Activated CD4-positive, alpha-beta memory T cell treated with anti-CD3 and anti-CD28 coated beads, Interleukin-2, amount 10 ng/mL, durations not matched to agents 7 days and 5 days (primary cell): ENCODE measurements at places on chromosomes 1 and 21. TPM values are rescaled to one million over a fixed set of nuclear protein-coding genes. Genes with fewer than 3 reads are reported as not detected.
A peak's percentile ranks its signal among the peaks of the same experiment; 100 is the strongest.

The ICOSLG gene
- 6.6 TPM for total RNA-seq

The OR2T27 gene
- not detected for total RNA-seq

The DNALI1 gene
- total RNA-seq = 0.18 TPM

The FLG gene
- total RNA-seq = 0.08 TPM

The TEKT2 gene
- not detected for total RNA-seq

The LEPR gene
- 4.2 TPM for total RNA-seq

The RIMS3 gene
- 5.6 TPM for total RNA-seq

The FCRLB gene
- total RNA-seq = 0.43 TPM

The FBXO44 gene
- total RNA-seq = 30.4 TPM

The PADI2 gene
- not detected for total RNA-seq

The AMY1B gene
- not detected for total RNA-seq

The IKBKE gene
- 63.6 TPM for total RNA-seq

The IL19 gene
- not detected for total RNA-seq

DNA sequence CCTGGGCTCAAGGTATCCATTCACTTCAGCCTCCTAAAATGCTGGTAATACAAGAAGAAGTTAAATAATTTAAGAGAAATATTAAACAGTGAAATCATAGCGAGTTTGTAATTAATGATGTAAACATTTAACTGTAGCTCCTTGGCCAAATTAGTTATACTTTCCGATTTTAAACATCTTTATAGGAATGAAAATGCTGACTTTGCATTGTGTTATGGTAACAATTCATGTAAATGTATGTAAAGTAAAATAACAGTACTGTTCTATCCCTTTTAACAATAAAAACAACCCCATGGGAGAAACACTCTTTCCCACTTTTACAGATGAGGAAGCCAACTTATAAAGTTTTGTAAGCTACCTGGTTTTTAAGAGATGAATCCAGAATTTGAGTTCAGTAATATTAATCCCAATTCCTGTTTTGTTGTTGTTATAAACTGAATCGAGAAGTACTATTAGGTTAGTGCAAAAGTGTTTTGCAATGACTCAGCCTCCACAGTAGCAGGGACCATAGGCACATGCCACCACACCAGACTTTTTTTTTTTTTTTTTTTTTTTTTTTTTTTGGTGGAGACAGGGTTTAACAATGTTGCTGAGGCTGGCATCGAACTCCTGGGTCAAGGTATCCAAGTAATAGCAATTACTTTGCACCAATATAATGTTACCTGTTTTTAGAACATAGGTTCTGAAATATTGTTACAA lies 1360.4 kb downstream of the BRINP3 start:
- DNase-seq = no peak
- no peak overlapping the region for H3K4me3 ChIP-seq
- H3K4me1 ChIP-seq = no peaks in the 10 kb centered on the region
- no peak overlapping the region for H3K27ac ChIP-seq

GRCh38 chr1:39564941-39565340 lies 11.6 kb downstream of the PABPC4 start:
- peaks cover 14% of the 10 kb centered on the region for H3K4me1 ChIP-seq
- peaks cover 94% of the 10 kb centered on the region for H3K36me3 ChIP-seq
- H3K27me3 ChIP-seq = no peaks in the 10 kb centered on the region

- peak overlapping the region; percentile 94 for H3K4me3 ChIP-seq
- H3K27me3 ChIP-seq = no peaks in the 10 kb centered on the region
- peak overlapping the region; percentile 99 for H3K27ac ChIP-seq
These were observed 1.1 kb downstream of the THRAP3 start for GRCh38 chr1:36225283-36225899.

GRCh38 chr1:23980728-23981070 lies 572 bp upstream of the SRSF10 start:
- H3K27ac ChIP-seq = peak overlapping the region; percentile 96
- peaks cover 44% of the 10 kb centered on the region for H3K36me3 ChIP-seq
- no peaks in the 10 kb centered on the region for H3K27me3 ChIP-seq

DNA sequence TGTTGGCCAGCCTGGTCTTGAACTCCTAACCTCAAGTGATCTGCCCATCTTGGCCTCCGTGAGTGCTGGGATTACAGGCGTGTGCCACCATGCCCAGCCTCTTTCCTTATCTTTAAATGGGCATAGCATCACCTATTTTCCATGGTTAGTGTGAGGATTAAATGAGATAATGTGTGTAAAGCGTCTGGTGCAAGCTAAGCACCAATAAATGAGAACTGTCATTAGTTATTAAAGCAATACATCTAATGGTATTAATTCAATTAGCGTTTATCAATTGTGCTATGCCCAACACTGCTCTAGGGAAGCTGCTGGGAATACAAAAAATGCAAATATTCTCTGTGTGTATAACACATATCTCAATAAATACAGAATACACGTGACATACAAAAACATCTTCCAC lies 10.0 kb downstream of the EXOC8 start:
- no peak overlapping the region for H3K4me3 ChIP-seq
- DNase-seq = no peak

- no peak for DNase-seq
- no peak overlapping the region for H3K4me3 ChIP-seq
- H3K4me1 ChIP-seq = peaks cover 6% of the 10 kb centered on the region
- H3K27me3 ChIP-seq = no peaks in the 10 kb centered on the region
- no peak overlapping the region for H3K27ac ChIP-seq
These were observed 88.5 kb downstream of the CEP350 start for GRCh38 chr1:180042988-180043622.

GRCh38 chr1:224434691-224435317 lies at the start of gene WDR26:
TSS of gene WDR26 (minus strand) at chr1:224434797.
- peak within 1 kb of the TSS; percentile 93 for H3K4me3 ChIP-seq
- peaks cover 33% of the 10 kb centered on the region for H3K36me3 ChIP-seq
- H3K27ac ChIP-seq = peak within 1 kb of the TSS; percentile 95
- no peaks in the 10 kb centered on the region for H3K27me3 ChIP-seq
- peaks cover 54% of the 10 kb centered on the region for H3K4me1 ChIP-seq
- DNase-seq = peak; percentile 88

- no peak overlapping the region for H3K4me3 ChIP-seq
- H3K27ac ChIP-seq = no peak overlapping the region
These were observed 6.7 kb upstream of the ELOA start for GRCh38 chr1:23736437-23737134.

- peak overlapping the region; percentile 70 for H3K27ac ChIP-seq
- peaks cover 33% of the 10 kb centered on the region for H3K4me1 ChIP-seq
- H3K36me3 ChIP-seq = no peaks in the 10 kb centered on the region
- DNase-seq = no peak
These were observed 14.8 kb upstream of the ZDHHC18 start for GRCh38 chr1:26811708-26812107.

DNA sequence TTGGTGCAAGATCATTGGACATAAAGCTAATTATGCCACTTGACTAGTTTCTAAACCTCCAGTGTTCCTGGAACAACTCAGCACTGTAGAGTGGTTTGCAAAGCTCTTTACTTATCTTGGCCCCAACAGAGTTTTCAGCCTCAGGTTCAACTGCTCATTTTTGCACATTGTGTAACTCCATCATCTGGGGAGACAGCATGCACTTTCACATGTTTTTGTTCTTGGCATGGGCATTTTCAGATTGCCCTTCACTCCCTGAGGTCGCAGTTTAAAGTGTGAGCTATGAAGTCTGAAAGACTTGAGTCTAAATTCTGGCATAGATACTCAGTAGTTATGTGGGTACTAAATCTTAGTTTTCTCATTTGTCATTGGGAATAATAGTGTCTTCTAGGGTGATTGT lies 5.1 kb downstream of the USP16 start:
- H3K27me3 ChIP-seq = no peaks in the 10 kb centered on the region
- H3K4me1 ChIP-seq = peaks cover 35% of the 10 kb centered on the region
- H3K36me3 ChIP-seq = peaks cover 50% of the 10 kb centered on the region
- DNase-seq = no peak

DNA sequence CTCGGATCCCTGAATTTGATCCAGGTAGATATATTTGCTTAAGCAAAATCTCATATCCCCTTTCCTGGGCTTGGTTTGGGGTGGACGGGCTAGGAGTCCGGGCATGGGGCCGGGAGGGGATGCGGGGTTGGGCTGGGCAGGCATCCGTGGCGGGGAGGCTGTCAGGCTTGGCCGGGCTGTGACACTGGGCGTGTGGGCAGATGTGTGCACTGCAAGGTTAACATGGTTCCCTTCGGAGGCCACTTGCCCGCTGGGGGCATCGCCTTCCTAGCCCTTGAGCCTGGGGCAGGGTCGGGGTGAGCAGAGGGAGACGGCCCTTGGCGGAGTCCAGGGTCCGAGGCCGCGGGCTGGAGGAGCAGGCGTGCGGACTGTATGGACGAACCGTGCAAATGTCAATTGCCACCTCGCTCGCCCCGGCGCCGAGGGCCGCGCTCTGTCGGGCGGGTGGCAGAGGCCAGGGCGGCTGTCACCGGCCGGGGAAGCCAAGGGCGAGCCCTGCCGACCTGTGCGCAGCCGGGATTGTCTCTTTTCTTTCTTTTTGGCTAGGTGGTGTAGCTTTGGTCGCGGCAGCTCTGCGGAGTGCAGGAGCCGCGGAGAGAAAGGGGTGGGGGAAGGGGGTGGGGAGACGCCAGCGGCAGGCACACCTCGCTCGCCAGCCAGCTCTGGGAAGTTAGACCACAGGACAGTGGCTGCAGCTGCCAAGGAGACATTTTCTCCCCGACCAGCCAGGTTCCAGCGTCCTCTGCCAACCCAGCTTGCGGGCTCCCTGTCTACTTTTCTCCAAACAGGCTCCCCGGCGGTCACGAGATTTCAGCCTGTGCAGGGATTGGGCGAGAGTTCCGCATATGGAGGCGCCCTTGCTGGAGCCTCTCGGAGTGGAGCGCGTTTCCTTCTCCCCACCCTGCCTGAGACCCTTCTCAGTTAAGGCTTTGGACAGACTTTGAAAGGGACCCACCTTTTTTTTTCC lies 1.3 kb downstream of the RCOR3 start:
- peak overlapping the region; percentile 77 for H3K4me3 ChIP-seq
- peaks cover 22% of the 10 kb centered on the region for H3K4me1 ChIP-seq
- peak overlapping the region; percentile 86 for H3K27ac ChIP-seq
- peak; percentile 75 for DNase-seq

GRCh38 chr21:26408511-26408910 lies 164.6 kb downstream of the CYYR1 start:
- DNase-seq = no peak
- no peak overlapping the region for H3K27ac ChIP-seq

- no peak overlapping the region for H3K4me3 ChIP-seq
- DNase-seq = no peak
- H3K4me1 ChIP-seq = peaks cover 10% of the 10 kb centered on the region
These were observed 7.3 kb downstream of the FTCD start for GRCh38 chr21:46148106-46148505.

DNA sequence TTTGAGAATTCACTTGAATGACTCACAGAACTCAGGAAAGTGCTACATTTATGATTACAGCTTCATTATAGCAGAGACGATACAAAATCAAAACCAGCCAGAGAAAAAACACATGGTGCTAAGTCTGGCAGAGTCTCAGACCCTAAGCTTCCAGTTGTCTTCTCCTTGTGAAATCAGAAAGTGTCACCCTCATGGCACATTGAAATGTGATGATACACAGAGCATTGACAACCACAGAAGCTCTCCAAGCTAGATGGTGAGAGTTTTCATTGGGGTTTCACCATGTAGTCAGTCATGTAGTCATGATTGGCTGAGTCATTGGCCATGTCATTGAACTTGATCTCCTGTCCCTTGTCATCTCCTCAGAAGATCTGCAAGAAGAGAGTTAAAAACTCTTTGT lies 526.6 kb downstream of the MRPL39 start:
- no peaks in the 10 kb centered on the region for H3K27me3 ChIP-seq
- no peak overlapping the region for H3K27ac ChIP-seq
- no peak overlapping the region for H3K4me3 ChIP-seq
- no peaks in the 10 kb centered on the region for H3K36me3 ChIP-seq
- no peaks in the 10 kb centered on the region for H3K4me1 ChIP-seq

- H3K4me3 ChIP-seq = no peak overlapping the region
- no peak for DNase-seq
- H3K27me3 ChIP-seq = no peaks in the 10 kb centered on the region
- no peak overlapping the region for H3K27ac ChIP-seq
- no peaks in the 10 kb centered on the region for H3K4me1 ChIP-seq
These were observed 11.4 kb downstream of the TMEM81 start for GRCh38 chr1:205072881-205073280.

- H3K4me3 ChIP-seq = no peak overlapping the region
- H3K4me1 ChIP-seq = no peaks in the 10 kb centered on the region
- no peak for DNase-seq
- no peaks in the 10 kb centered on the region for H3K36me3 ChIP-seq
- no peak overlapping the region for H3K27ac ChIP-seq
These were observed 176.5 kb downstream of the PBX1 start for GRCh38 chr1:164735315-164736052.

- DNase-seq = no peak
- H3K27ac ChIP-seq = no peak overlapping the region
- H3K4me3 ChIP-seq = no peak overlapping the region
- no peaks in the 10 kb centered on the region for H3K36me3 ChIP-seq
These were observed 206.0 kb downstream of the SETD4 start for GRCh38 chr21:35854281-35854680.

DNA sequence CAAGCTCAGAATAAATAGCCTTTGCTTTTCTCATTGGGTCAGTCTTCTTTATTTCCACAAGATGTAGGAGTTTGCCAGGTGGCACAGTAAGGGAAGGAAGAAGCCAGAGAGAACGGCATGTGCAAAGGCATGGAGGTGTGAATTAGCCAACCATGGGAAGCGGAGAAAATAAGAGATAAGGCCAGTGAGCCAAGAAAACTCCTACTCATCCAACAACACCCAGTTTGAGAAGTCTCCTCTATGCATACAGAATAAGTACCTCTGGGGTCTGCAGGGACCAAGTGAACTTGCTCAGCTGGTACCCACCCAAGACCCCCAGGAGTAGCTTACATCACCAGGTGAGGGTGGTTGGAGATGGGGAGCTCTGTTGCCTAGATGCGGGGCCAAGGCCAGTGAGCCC lies 66.7 kb downstream of the TAS1R2 start:
- no peak overlapping the region for H3K4me3 ChIP-seq
- no peaks in the 10 kb centered on the region for H3K36me3 ChIP-seq
- H3K27me3 ChIP-seq = peaks cover 14% of the 10 kb centered on the region
- H3K4me1 ChIP-seq = no peaks in the 10 kb centered on the region
- DNase-seq = no peak

DNA sequence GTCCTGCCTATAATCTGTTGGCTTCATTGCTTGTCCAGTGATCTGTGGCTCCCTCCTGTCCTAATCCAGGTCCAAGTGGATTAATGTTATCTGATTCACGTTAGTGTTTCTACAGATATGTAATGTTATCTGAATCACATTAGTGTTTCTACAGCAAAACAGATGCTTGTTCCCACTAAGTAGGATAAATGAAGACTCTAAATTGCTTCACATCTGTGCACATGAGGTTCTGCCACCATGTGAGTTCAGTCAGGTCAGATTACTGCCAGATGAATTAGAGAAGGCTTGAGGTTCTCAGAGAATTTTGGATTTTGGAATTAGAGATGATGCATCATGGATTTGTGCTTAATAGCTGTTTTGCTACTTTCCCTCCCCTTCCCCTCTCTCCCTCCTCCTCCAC lies 13.2 kb downstream of the DISC1 start:
- no peak for DNase-seq
- no peak overlapping the region for H3K27ac ChIP-seq
- H3K36me3 ChIP-seq = peaks cover 6% of the 10 kb centered on the region
- no peaks in the 10 kb centered on the region for H3K27me3 ChIP-seq
- H3K4me1 ChIP-seq = no peaks in the 10 kb centered on the region

GRCh38 chr1:27668121-27668807 lies 3.7 kb downstream of the IFI6 start:
- DNase-seq = no peak
- peaks cover 51% of the 10 kb centered on the region for H3K4me1 ChIP-seq
- peaks cover 58% of the 10 kb centered on the region for H3K36me3 ChIP-seq
- no peaks in the 10 kb centered on the region for H3K27me3 ChIP-seq
- no peak overlapping the region for H3K27ac ChIP-seq
- no peak overlapping the region for H3K4me3 ChIP-seq

- H3K27me3 ChIP-seq = peaks cover 53% of the 10 kb centered on the region
- no peak for DNase-seq
- no peak overlapping the region for H3K27ac ChIP-seq
These were observed 17.5 kb upstream of the FAM43B start for GRCh38 chr1:20534659-20535417.
